Sigmoid colon (tissue), 7 donors: ENCODE measurements at places on chromosomes 3 and 15. TPM values are rescaled to one million over a fixed set of nuclear protein-coding genes. Genes with fewer than 3 reads are reported as not detected.

Gene CISH
- 13.2 TPM for polyA plus RNA-seq

Gene LRRC3B
- polyA plus RNA-seq, result not detected

Gene SKOR1
- polyA plus RNA-seq, result not detected

Gene ANKDD1A
- 1.1 TPM for polyA plus RNA-seq

Gene APOD
- 21.1 TPM for polyA plus RNA-seq

Gene NLGN1
- polyA plus RNA-seq, result not detected

Gene LRRIQ4
- not detected for polyA plus RNA-seq

Gene BCL2A1
- polyA plus RNA-seq, result 9.6 TPM

Gene C3orf22
- polyA plus RNA-seq, result not detected

Gene VIPR1
- polyA plus RNA-seq, result 50.6 TPM

Gene GP9
- not detected for polyA plus RNA-seq

Gene TGM5
- polyA plus RNA-seq, result not detected

Gene CYP8B1
- polyA plus RNA-seq, result not detected

Gene ANKRD63
- polyA plus RNA-seq, result not detected

Gene PPP1R14D
- polyA plus RNA-seq, result 395 TPM

Gene KCNMB3
- polyA plus RNA-seq, result 1.2 TPM

Gene LRTM1
- polyA plus RNA-seq, result not detected

Gene MYO5C
- polyA plus RNA-seq, result 16.4 TPM

Gene MGLL
- polyA plus RNA-seq, result 220 TPM

Gene GRIP2
- 0.23 TPM for polyA plus RNA-seq

Gene CLASP2
- polyA plus RNA-seq, result 4.8 TPM

Gene MAPKBP1
- 3.0 TPM for polyA plus RNA-seq

Gene MESD
- 20.1 TPM for polyA plus RNA-seq

Gene GOLGA8Q
- not detected for polyA plus RNA-seq

Gene DCLK3
- 0.12 TPM for polyA plus RNA-seq

Gene ZPLD1
- not detected for polyA plus RNA-seq

Gene MUC13
- 81.7 TPM for polyA plus RNA-seq

Gene MYEF2
- 3.2 TPM for polyA plus RNA-seq

Gene MFGE8
- polyA plus RNA-seq, result 15.3 TPM

Gene MKRN2OS
- polyA plus RNA-seq, result 10.8 TPM

Gene WNT5A
- 2.0 TPM for polyA plus RNA-seq

Gene LARP6
- polyA plus RNA-seq, result 3.6 TPM

Gene ABI3BP
- polyA plus RNA-seq, result 4.8 TPM

Gene ADGRG7
- polyA plus RNA-seq, result 7.4 TPM
